Central memory CD4-positive, alpha-beta T cell (primary cell): ENCODE measurements at places on chromosomes 3 and 15.

GRCh38 chr3:3154879-3155610 lies 24.4 kb downstream of the CRBN start:
- DNase-seq: no peak

DNA sequence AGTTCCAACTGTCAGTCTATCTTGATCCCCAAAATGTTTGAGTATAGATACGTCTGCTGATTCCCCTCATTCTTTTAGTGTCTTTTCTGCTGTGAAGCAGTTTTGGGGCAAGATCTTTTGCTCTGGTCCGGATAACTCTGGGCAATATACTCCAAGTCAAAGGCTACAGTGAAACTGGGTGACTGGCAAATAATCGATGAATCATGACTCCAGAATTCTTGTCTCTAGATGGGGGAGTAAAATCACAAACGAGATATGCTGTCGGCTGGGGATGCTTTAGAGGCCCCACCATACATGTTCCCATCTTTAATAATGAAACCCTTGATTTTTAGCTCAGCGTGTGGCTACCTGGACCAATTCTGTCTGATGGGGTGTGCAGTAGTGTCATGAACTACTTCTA lies 76.5 kb downstream of the KLF13 start:
- DNase-seq: no peak

DNA sequence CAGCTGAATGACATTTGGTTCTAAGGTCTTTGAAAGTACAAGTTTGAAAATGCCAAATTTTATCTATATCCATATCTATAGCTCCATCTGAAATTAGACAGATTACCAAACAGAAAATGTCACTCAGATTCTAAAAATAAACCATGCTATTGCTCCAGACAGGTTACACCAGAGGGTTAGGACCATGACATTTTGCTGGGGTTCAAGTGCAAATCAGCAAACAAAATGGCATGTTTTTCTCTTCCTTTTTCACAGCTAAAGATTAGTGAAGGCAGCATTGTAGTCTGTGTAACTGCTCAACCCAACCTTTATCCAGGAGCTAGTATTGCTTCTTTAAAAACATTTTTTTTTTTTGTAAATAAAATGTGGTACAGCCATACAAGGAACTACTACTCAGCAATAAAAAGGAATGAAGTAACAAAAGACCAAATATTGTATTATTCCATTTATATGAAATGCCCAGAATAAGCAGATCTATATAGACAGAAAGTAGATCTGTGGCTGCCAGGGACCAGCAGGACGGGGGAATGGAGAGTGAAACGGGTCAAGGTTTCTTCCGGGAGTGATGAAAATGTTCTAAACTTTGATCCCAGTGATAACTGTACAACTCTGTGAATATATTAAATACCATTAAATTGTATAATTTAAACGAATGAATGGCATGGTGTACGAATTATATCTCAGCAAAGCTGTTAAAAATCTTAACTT lies 18.2 kb downstream of the VGLL4 start:
- no peak for DNase-seq

GRCh38 chr3:151201051-151201730 lies 1.8 kb downstream of the GPR171 start:
- no peak for DNase-seq

DNA sequence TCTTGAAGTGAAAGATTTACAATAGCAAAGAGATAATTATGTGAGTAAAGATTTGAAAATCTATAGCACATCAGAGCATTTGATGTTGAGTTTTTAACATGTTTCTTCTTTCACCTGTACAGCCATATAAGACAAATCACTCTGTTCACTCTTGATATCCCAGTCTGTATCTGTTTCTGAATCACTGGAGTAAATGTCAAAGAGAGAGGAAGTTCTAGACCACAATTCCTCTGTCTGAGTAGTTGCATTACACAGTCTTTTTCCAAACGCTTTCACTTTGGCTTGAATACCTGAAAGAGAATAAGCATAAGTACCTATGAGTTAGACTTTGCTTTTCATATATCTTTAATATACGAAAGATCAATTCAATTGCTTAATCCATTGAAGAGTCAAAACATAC lies 9.9 kb downstream of the THAP10 start:
- DNase-seq: no peak

- DNase-seq: no peak
Observed at GRCh38 chr3:168974617-168975403, 688.7 kb downstream of the MECOM start.

- no peak for DNase-seq
Observed at GRCh38 chr15:44081026-44082013, 113.8 kb downstream of the FRMD5 start.

DNA sequence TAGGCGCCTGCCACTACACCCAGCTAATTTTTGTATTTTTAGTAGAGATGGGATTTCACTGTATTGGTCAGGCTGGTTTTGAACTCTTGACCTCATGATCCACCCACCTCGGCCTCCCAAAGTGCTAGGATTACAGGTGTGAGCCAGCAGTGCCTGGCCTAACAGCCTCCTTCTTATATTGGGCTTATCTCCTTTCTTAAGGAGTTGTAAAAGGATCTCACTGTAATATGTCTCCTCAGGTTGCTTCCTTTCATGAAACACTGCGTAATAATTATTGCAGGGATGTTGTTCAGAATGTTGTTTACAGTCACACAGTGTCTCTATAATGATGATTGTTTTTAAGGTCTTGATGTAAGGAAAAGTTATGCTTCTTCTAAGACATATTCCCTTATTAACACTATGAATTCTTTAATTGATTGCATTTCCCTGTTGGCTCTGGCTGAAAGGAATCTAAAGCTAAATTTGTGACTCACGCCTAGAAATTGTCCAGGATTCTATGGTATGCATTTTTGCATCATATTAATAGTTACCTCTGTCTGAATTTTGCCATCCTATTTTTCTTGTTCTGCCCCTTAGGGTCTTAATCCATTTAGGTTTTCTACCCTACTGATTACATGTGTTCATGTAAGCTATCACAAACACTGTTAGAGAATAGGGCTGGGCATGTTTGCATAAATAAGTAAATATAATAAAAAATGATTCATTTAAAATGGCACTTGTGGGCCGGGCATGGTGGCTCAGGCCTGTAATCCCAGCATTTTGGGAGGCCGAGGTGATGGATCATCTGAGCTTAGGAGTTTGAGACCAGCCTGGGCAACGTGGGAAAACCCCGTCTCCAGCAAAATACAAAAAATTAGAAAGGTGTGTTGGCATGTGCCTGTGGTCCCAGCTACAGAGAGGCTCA lies 24.5 kb upstream of the RNF111 start:
- no peak for DNase-seq

DNA sequence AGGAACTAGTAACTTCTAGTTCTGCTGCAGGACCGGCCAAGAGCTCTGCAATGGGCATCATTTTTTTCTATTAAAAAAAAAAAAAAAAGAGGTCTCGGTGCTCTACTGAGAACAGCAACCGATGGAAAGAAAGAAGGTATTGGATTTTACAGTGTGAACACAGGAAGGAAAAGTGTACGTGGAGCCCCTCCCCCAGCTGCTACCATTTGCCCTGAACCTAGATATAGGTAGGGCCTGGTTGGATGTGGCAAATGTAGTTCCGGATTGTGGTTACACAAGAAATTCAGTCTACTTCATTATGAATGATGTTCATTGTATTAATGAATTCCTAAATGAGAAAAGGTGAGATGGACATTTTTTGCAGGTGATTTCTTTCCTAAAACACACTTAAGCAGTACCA lies 17.9 kb upstream of the PPARG start:
- DNase-seq: no peak

- DNase-seq: no peak
Observed at GRCh38 chr3:46896386-46896785, 18.9 kb downstream of the PTH1R start.

DNA sequence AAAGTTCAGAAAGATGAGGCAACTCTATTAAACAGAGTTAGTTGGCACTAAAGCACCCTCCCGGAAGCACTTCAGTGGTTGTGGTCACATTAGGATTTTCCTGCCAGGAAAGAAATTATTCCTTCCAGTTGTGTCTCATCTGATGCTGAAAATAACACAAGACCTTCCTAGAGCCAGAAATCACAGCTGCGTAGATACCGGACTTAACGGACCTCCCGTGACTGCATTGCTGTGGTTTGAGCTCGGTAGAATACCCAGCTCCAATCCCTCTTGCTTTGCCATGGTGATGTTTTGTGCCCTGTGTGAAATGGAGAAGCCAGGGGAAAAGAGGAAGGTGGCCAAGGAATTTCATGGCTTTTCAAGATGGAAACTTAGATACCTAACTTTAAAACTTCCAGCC lies 215.0 kb upstream of the IGF1R start:
- no peak for DNase-seq

GRCh38 chr15:85974348-85974705 lies 105.3 kb upstream of the AGBL1 start:
- DNase-seq: no peak

GRCh38 chr3:73467211-73467610 lies 157.5 kb downstream of the PDZRN3 start:
- no peak for DNase-seq

GRCh38 chr15:99951511-99951910 lies 218.3 kb upstream of the LYSMD4 start:
- no peak for DNase-seq

DNA sequence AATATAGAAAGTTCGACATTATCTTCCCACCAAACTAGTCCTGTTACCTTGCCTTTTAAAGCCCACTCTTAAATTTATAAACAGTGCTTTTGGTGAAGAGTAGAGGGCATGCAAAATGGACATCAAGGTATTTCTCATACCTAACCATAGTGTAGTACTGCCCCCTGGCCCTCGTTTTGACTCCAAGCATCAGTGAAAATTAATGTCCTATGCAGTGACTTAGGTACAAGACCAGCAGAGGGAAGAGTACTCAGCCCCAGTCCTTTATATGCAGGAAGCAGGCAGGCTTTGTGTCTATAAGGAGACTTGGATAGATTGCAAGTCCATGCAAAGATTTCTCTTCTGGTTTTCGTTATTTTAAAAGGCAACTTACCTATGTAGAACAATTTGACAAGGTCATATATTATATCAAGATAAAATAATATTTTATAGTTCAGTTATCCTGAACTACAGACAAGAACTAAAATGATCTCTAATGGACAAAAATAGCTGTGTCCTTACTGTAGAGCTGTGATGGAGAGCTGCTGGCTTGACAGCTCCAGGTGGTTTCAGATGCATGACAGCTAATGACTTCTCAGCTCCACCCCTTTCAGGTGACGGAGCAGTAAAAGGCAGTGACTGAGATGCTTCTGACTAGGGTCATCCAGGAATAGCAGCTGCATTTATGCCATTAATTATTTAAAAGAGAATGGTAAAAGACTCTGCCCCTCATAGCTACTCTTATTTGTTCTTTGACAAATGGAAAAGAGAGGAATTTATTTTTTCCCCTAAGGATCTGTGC lies 646.1 kb downstream of the SQOR start:
- DNase-seq: no peak

DNA sequence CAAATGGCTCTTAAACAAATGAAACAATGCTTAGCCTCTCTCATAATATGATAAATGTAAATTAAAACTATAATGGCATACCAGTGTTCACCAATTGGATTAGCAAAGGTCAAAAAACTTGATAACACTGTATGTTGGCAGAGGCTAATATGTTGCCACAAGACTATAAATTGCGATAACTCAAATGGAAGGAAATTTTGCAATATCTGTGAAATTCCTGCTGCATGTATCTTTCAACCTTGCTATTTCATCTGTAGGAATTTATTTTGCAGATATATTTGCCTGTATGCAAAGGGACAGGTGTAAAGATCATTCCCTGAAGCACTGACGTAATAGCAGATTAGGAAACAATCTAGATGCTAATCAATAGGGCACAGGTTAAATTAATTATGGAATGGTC lies 191.4 kb upstream of the EIF1B start:
- no peak for DNase-seq

GRCh38 chr3:37397396-37397795 lies 223.0 kb upstream of the LRRFIP2 start:
- no peak for DNase-seq

DNA sequence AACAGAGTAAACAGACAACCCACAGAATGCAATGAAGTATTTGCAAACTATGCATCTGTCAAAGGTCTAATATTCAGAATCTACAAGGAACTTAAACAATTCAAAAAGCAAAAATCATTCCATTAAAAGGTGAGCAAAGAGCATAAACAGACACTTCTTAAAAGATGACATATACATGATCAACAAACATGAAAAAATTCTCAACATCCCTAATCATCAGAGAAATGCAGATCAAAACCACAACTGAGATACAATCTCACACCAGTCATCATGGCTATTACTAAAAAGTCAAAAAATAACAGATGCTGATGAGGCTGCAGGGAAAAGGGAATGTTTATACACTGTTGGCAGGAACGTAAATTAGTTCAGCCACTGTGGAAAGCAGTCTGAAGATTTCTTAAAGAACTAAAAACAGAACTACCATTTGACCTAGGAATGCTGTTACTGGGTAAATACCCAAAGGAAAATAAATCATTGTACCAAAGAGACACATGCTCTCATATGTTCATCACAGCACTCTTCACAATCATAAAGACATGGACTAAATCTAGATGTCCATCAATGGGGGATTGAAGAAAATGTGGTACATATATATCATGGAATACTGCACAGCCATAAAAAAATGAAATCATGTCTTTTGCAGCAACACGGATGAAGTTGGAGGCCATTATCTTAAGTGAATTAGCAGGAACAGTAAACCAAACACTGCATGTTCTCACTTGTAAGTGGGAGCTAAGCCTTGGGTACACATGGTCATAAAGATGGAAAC lies 393.3 kb upstream of the CBLB start:
- DNase-seq: no peak

DNA sequence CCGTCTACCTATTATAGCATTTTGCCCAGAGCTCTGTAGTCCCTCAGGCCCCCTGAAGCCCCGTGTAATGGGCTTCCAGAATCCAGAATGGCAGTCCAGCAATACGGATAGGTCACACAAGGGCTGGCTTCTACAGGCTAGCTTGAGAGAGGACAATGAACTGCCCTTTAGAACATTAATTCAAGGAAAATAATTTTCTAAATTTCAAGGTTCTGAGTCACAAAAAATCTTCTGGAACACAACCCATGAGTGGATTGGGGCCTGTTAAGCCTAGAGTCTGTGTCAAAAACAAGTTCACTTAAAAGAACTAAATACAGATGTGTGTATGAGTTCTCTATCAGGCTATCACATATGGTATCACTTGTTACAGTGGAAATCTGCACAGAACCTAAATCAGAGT lies 28.8 kb downstream of the DCP1A start:
- no peak for DNase-seq
